Chondrocyte (in vitro differentiated cells): ENCODE measurements at places on chromosomes 16 and 17.

- DNase-seq, result no peak
Measured at GRCh38 chr16:86285938-86286921, 224.1 kb upstream of the FOXF1 start.

GRCh38 chr16:19559242-19559910 lies 3.9 kb downstream of the VPS35L start:
- DNase-seq, result no peak

- DNase-seq, result no peak
Measured at GRCh38 chr16:86251682-86252081, 258.6 kb upstream of the FOXF1 start.

DNA sequence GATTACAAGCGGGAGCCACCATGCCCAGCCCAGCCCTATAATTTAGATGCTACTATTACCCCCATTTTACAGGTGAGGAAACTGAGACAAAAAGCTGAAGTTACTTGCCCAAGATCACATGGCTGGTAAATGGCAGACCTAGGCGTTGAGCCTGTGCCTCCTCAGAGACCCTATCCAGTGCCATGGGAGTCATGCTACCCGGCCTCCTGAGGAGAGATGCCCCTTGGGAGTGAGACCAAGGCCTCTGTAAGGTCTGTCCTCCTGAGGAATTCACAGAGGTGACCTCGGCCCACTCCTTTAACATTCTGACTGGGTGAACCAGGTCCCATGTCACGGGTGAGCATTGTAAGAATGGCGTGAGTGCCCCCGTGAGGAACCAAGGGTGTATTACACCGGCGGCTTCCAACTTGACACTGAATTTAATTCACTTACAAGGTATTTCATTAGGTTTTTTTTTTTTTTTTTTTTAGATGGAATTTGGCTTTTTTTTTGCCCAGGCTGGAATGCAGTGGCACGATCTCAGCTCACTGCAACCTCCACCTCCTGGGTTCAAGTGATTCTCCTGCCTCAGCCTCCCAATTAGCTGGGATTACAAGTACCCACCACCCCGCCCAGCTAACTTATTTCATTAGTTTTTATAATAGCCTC lies 95.7 kb downstream of the ABCC6 start:
- no peak for DNase-seq

DNA sequence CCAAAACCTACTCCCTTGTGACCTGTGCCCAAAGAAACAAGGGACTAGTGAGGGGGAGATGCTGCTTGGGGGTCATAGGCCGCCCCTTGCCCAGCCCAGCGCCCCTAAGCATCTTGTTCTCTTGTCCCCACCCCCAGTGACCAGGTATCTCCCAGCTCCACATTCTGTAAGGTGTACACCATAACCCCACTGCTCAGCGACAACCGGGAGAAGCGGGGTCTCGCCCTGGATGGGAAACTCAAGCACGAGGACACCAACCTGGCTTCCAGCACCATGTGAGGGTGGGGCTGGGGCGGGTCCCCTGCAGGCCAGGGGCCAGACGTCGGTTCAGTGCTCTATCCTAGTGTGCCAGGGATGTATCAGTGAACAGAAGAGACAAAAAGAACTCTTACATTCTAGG lies 8.7 kb downstream of the ARRB2 start:
- DNase-seq, result no peak
